ENCODE measurements at places on chromosomes 7 and 10.

DNA sequence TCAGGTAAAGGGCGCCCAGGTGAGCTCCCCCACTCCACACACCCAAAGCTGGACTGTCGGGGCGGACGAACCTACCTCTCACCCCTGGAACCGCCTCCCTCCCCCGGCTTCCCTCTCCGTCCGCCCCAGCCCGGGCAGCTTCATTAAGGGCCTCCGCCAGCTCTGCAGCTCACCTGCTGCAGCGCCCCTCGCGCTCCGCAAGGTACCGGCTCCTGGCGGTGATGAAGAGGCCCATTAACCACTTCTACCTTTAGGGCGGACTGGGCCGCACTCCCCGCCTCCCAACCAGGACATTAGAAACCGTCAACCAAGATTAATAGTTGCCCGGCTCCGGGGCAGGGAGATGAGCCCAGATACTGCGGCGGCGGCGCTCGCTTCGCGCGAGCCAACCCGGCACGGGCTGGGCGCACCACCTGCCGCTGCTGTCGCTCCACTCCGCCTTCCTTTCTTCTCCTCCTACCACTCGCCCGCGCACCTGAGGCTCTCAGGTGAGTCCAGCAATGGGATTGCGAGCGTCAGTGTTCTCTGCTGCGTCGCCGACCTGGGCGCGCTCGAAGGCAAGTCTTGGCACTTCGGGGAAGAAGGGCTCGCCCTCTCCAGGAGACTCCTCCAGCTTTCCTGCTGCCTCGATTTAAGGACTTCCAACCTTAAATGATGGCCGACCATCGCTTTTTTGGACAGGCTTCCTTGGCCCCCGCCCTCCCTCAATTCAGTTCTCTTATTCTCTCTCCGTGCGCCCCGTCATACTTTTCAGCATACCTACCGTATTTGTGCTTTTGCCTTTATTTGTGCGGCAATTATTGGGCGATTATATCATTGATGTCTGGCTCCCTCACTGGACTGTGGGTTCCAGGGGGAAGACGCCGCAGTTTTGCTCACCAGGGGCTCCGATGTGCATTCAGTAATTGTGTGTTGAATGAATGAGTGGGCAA is 13.6 kb upstream of the KAZALD1 start:
- peak; percentile 45 for DNase-seq

DNA sequence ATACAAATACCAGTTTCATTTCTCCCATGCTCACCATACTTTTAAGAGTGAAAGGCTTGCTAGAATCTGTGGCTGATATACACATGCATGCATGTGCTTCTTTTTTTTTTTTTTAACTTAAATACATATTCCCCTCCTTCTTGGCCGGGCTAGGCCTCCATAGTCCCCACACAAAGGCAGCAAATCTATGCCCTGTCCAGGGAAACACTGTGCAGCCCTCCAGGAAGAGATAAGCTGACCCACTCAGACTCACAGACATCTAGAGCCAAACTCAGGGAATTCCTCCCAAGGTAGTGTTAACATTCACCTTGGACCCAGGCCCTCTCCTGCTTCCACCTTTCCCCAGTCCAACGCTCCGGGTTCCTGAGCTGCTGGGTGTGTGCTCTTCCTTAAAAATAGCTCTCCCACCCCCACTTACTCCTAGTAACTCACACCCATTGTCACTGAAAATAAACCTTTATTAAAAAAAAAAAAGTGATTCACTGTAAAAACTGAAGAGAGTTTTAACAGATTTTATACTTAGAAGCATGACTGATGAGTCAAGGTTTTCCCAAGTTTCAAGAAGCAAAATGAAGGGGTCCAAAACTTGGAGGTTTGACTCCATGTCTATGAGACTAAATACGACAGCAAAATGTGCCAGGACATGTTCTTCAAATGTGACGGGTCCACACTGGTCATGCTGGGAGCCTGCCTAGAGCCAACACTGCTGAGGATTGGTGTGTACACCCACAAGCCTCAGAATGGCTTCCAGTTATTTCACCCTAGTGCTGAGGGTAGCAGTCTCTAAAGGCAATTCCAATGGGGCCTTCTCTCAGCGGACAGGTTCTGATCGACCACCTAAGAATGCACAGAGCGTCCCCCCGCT is 159.5 kb downstream of the GLI3 start:
- peak; percentile 54 for DNase-seq

GRCh38 chr7:105622106-105622731 is 40.9 kb upstream of the EFCAB10 start:
- no peak for DNase-seq

- no peak for DNase-seq
Measured at GRCh38 chr7:16298221-16298620, 123.1 kb downstream of the CRPPA start.

DNA sequence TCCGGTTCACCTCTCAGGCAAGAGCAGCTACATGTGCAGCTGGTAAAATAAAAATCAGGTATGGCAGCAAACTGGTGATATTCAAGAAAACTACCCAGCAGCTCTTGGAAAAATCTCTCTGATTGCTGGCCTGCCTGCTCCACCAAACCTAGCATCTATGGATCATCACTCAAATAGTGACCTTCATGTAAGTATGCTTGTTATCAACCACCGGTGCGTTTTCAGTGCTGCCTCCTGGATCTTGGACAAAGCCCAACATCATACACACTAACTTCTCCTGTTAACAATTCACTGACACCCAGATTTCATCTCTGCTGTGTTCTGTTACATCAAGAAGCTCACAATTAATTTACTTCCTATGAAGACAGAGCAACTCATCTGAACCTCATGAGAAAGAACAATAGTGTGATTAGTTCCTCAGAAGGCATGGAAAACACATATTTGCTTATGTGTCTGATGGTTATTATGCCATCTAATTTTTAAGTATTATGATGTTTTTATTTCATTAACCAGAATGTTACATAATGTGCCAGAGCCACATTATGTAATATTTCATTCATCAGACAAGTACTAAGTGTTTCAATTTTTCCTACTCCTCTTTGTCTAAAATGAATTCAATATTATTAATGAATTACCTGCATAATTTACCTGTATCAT is 8.8 kb downstream of the CDK6 start:
- no peak for DNase-seq

DNA sequence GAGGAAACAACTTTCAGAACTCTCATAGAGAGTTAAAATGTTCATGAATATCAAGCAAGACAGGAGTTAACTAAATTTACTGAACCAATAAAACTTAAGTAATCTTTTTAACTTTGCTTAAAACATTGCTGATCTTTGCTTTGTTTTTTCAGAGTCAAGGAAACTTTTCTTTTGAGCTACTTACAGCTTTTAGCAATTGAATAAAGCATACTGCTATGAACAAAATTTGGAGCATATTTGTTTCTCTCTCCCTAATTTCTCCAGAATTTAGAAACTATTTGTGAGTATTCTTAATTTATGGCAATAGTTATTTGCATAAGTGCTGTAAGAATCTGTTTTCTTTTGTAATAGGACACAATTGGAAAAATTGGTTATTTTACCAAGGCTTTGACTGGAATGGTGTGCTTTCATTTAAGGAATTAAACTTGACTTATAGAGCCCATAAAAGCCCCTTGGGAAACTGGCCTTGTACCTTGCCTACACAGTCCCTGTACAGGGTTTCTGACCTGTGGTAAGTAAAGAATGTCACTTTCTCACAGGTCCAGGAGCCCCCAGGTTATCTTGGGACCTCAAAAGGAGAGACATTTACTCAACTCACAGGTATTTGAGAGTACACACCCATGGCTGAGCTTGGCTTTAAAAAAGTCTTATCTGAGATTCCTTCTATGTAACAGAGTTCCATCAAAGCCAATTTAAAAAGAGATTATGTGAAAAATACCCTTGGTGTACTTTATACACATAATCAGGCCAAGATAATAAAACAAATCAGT is 23.3 kb upstream of the KIAA1549 start:
- no peak for DNase-seq

GRCh38 chr10:117352724-117353123 is 22.5 kb downstream of the PDZD8 start:
- no peak for DNase-seq

GRCh38 chr7:151494298-151495284 is 25.1 kb downstream of the RHEB start:
- DNase-seq: no peak

GRCh38 chr7:82700741-82701140 is 257.2 kb upstream of the CACNA2D1 start:
- no peak for DNase-seq

- no peak for DNase-seq
Measured at GRCh38 chr10:5540080-5540479, 15.3 kb downstream of the CALML3 start.

- DNase-seq: peak; percentile 38
Measured at GRCh38 chr7:135859538-135859937, 110.9 kb upstream of the FAM180A start.

- peak; percentile 5 for DNase-seq
Measured at GRCh38 chr10:35089611-35090161, 455 bp downstream of the CUL2 start.

GRCh38 chr10:129743738-129744133 is 220.3 kb downstream of the EBF3 start:
- DNase-seq: no peak

DNA sequence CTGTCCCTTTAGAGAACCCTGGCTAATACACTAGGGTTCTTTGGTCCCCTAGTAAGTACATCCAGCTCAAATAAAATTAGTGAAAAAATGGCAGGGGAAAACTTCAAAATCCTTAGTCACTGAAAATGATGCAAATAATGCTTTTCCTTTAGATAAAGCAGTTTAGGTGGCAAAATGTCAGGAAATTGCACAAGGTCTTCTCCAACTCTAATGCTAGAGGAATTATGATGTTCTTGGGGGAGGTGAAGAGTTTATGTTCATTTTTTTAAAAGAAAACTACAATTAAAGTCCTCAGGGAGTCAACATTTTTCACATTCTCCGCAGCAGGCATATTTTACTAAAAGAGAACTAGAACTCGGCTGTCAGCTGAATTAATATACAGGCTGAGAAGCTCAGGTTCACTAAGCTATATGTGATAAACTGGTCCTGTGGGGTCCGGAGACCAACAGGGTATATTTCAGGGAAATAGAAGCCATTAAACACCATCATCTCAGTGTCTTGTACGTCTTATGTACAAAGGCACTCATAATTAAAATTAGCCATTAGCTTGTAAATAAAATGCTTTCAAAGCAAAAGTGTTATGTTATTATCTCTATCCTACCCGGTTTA is 1164.7 kb upstream of the AUTS2 start:
- DNase-seq: no peak

DNA sequence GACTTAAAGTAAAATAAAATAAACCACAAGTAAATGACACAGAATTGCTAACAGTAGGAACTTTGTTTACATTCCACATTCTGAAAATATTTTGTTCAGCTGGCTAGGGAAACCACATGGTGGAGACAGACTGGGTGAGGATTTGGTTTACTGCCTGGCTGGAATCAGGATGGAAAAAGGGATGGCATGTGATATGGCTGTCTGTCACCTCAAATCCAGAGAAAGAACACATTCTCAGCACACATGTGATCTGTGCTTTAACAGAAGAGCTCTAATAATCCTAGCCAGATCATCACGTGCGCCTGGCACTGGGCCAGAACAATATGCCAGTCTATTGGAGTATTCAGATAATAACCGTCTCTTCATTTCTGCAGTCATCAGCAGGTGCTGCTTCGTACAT is 90.9 kb upstream of the PIP4K2A start:
- no peak for DNase-seq

DNA sequence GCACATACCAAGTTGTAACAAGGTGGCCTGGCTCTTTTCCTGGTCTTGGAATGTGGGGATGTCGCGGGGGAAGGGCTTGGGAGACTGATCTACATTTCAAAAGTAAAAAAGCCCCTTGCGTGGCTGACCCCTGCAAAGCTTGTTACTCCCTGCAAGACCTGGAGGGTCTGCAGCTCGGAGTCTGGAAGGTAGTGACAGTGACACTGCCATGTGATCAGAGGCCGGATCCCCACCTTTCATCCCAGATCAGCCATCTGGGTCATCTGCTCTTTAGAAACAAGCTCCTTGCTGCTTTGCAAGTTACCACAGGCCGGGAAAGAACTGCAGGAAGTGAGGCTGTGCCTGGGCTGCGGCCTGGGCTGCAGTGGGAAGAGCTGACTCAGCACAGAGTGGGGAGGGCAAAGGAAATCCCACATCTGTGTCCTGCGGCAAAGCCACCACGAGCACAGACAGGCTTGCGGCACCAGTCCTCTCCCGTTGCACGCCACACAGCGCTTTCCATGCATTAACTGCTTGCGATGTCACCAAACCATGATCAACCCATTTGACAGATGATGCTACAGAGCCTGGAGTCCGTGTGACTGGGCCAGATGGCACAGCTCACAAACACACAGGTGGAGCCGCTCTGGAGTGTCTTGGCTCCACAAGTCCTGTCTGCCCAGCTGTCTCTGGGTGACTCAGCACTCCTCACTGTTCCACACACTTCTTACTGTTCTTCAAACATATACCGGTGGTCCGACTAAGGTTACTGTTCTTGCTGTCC is 97.7 kb downstream of the SH3PXD2A start:
- DNase-seq: peak; percentile 95

GRCh38 chr7:20745702-20746101 is 41.0 kb downstream of the SP8 start:
- no peak for DNase-seq

DNA sequence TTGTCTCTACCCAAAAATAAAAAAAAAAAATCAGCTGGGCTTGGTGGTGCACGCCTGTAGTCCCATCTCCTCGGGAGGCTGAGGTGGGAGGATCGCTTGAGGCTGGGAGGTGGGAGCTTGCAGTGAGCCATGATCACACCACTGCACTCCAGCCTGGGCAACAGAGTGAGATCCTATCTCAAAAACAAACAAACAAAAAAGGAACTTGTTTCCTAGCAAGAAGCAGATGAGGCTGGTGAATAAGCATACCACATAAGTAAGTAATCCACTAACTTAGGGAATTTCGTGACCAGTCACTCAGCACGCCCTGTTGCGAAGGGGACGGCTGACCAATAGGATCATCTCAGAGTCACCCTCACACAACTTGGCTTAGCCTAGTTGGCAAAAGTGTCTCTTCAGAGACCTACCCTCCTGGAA is 64.6 kb downstream of the CUX1 start:
- DNase-seq: peak; percentile 96

DNA sequence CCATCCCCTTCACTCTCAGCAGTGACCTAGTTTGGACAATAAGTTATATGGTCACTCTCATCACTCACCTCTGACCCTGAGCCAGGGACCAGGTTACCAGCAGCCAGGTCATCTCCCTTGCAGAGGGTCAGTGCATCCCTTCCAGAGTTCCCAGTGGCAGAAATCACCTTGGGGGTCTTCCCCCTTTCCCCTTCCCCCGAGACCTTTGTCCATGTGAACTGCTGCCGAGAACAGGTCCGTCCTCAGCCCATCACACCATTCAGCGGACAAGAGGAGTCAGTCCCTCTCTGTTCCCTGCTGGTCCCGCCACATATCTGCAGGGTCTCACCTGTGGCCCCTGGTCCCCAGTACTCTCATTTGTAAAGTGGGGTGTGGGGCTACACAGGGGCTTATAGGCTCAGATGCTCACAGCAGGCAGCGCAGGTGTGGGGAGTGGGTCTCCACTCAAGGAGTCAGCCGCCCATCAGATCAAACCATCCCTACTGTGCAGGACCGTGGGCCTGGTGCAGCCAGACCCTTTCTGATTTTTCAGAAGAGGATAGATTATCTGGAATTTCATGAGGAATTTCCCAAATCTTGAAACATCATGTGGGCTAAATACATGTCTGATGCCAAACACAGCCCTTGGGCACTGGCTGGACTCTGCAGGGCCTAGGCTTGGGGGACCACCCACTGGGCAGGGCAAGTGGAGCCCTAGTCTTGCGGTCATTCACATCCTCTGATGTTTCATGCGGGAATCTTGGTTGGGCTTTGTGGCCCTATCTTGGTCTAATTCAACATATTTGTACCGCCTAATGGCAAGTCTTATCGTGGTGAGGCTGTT is 6.5 kb downstream of the DEPP1 start:
- no peak for DNase-seq

Data from epithelial cell of esophagus (primary cell).